GM12892 (cell line): ENCODE measurements at places on chromosomes 11 and 22.
A peak's percentile ranks its signal among the peaks of the same experiment; 100 is the strongest.

GRCh38 chr11:48161951-48162884 lies 54.4 kb upstream of the OR4B1 start:
- no peak for DNase-seq

DNA sequence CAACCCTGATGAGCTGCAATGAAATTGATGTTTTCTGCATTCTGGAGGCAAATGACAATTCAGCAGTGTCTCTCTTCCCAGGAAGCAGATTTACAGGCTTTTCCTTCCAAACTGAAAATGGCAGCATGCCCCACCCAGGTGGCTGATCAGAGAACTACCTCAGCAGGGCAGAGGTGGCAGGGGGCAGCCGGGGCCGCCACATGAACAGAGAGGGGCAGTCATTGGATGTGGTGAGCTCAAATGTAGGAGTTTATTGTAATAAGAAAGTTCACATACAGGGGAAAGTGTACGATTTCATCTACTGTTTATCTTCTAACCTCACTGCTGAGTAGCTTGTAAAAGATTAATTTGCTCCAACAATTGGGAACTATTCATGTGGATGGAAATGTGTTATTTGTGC lies 15.7 kb upstream of the PARVA start:
- no peak for DNase-seq

DNA sequence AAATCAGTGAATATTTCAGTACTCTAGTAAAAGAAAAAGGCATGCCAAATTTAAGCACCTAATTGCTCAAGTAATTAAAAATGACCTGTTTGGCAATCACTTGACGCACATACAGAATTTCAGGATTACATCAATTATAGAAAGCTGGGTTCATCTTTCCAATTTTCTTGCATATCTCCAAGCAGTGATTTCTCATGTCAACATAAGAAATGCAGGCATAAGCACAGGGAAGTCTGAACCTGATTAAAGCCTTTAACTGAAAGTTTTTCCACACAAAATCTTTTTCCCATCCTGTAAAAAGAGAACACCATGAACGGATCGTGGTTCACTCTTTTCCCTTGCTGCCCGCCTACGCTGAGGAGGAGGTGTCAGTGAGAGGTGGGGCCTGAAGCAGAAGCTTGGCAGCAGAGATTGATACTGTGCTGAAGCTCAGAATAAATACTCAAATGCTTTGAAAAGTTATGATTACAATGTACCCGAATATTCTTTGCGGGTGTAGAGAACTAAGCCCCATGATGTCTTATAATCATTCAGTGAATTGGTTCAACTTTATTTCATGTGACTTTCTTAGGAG lies 704.1 kb upstream of the CCDC90B start:
- DNase-seq, result no peak

- DNase-seq, result no peak
These were observed 8.6 kb upstream of the POLDIP3 start for GRCh38 chr22:42623301-42623751.

GRCh38 chr11:45924036-45924915 lies 1.8 kb downstream of the LARGE2 start:
- DNase-seq, result peak; percentile 27

GRCh38 chr11:28105869-28106268 lies 2.1 kb downstream of the KIF18A start:
- no peak for DNase-seq

GRCh38 chr11:123055191-123055901 lies 6.6 kb downstream of the HSPA8 start:
- DNase-seq, result no peak

- DNase-seq, result no peak
These were observed 140.9 kb upstream of the MTNR1B start for GRCh38 chr11:92828556-92828955.

- no peak for DNase-seq
These were observed 21.2 kb downstream of the PDE2A start for GRCh38 chr11:72652873-72653630.

GRCh38 chr11:44301564-44302271 lies 8.2 kb downstream of the ALX4 start:
- no peak for DNase-seq

GRCh38 chr11:65817312-65817834 lies 16.4 kb upstream of the SNX32 start:
- no peak for DNase-seq

DNA sequence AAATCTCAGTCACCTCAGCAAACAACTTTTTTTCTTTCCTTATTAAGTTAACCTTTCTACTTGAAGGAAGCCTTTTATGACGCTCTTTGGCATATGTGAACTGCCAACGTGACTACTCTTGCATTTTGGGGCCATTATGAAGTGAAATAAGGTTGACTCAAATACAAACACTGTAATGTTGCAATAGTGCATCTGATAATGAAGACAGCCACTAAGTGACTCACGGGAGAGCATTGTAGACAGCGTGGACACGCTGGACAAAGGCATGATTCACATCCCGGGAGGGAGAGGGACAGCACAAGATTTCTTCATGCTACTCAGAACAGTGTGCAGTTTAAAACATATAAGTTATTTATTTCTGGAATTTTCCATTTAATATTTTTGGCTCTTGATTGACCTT lies 560.8 kb downstream of the ETS1 start:
- DNase-seq, result no peak

- DNase-seq, result no peak
These were observed 69.7 kb downstream of the ETS1 start for GRCh38 chr11:128517451-128518230.

- no peak for DNase-seq
These were observed 24.4 kb downstream of the TPBGL start for GRCh38 chr11:75264971-75265370.

DNA sequence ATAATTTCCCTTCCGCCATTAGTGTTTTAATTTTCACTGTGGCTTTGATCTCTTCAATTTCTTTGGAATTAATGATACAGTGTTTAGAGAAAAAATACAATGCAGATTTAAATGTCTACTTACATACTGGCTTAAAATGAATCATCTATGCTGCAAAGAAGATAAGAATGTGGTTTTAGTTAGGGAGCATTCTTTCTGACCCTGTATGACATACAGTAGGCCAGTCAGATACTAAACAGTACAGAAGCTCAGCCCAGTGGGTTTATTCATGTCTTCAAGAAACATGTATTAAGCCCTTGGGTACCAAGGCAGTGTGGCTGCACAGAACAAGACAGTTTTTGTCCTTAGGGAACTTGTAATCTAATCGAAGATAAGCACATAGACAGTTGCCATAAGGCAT lies 268.8 kb downstream of the DDX10 start:
- no peak for DNase-seq

DNA sequence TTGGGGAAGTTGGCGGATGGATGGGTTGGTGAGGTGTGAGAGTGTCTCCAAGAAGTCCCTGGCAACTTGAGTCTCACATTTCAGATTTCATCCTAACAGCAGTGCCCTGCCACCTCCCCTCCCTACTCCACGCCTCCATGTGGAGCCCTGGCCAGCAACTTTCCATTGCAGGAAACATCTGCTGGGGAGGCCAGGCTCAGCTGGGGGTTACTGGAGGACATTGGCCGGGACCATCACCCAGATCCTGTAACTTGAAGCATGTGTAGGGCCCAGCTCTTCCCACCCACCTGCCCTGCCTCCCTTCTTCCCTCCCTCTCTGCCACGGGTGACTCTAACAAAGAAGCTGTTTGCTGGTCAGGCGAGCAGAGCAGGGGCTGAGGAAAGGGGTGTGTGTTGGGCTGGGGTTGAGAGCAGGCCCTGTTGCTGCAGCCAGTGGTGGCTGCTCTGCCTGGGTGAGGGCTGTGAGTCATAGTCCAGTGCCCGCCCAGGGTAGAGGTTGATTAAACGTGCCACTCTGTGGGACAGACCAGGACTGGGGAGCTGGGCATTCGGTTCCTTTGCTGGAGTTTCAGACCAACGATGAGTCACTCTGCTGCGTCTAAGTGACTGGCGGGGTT lies 64.0 kb downstream of the SCN3B start:
- no peak for DNase-seq

DNA sequence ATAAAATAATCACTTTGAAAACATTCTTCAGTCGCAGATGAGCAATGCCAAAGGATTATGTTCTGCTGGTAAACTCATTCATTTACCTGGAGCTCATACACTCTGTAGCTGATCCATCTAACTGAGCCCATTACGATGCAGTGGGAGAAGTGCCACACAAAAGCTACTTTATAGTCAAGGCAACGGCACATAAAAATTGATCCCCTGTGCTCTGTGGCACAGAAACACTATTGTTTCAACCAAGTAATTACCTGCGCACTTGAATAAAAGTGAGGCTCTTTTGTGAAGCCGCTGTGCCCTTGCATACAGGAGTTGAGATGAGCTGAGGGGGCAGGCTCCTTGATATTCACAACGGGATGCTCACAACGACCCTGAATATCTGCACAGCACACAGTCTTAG lies 7.2 kb downstream of the DKK3 start:
- DNase-seq, result no peak

DNA sequence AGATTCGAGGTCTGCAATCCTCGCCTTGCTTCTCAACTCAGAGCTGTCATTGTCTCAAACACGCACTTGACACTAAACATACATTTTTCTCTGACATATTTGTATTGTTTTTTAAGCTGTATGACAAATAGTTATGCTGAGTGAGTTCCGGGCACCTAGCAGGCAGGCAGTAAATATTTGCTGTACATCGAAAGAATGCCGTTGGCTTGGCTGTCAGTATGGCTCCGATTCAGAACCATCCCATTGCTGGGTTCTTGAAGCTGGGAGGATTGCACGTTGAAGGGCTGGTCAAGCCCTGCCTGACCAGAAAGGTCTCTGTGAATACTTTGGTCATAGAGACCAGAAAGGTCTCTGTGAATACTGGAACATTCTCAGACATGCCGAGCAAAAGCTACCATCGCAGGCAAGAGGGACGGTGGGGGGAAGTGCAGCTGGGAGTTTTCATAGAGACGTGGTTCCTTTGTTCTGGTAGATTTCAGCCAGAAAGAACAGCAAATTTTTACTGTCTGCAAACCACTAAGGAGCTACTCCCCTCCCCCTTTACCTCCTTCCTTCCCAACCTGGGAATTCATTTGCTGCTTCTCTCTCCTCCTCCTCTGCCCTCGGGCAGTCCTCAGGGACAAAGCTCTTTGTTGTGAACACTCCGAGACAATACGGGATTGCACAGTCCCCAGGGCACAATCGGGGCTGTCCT lies 202.2 kb upstream of the SORL1-AS1 start:
- DNase-seq, result no peak

DNA sequence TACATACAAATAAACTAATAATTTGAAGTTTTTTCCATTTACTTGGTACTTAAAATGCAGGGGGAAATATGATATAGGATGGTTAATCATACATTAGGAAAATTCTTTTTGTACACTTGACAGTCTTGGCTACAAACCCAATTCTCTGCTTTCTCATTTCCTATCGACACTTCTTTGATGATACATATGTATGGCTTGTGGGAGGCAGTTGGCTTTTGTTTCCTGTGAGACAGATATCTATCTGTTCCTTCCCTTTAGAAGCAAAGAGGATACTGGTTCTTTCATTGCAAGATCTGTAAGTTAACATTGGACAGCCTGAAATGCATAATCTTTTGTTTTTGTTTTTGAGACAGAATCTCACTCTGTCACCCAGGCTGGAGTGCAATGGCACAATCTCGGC lies 47.9 kb upstream of the ADORA2A start:
- DNase-seq, result no peak

GRCh38 chr11:93870616-93871015 lies 20.2 kb upstream of the VSTM5 start:
- no peak for DNase-seq

GRCh38 chr11:2730272-2731129 lies 30.7 kb upstream of the KCNQ1OT1 start:
- DNase-seq, result no peak

DNA sequence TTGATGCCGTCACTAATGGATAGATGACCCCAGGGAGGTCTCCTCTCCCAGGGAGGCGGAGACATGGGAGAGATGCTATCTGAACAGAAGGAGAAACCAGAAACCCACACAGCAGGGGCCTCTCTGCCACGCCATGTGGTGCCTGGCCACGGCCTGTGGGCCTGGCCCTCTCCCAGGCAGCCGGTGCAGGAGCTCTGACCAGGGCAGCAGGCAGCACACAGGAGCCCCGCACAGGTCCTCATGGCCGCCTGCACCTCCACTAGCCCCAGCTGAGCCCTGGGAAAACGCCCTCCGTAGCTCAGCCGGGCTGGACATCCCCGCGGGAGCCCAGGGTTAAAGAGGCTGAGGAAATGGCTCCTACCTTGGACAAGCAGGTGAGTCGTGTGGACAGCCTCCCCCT lies 19.8 kb downstream of the IGSF9B start:
- DNase-seq, result no peak
